ENCODE measurements at places on chromosomes 5 and 9. TPM values are rescaled to one million over a fixed set of nuclear protein-coding genes. Genes with fewer than 3 reads are reported as not detected.

Gene C9orf153
- 1.3 TPM for total RNA-seq

Gene FOXI1
- not detected for total RNA-seq

Gene ARID3C
- total RNA-seq, result not detected

Gene SPINK13
- 5.7 TPM for total RNA-seq

Gene LCN9
- total RNA-seq, result not detected

Gene ENG
- 20.2 TPM for total RNA-seq

Gene DRD1
- not detected for total RNA-seq

Gene FAM169A
- 2.0 TPM for total RNA-seq

Gene RMI1
- total RNA-seq, result 3.9 TPM

Gene OR1J2
- total RNA-seq, result not detected

Gene ZDHHC21
- total RNA-seq, result 67.6 TPM

Gene F2RL2
- total RNA-seq, result not detected

Gene OR1L4
- not detected for total RNA-seq

Gene SLC12A7
- 35.5 TPM for total RNA-seq

Gene IL5
- total RNA-seq, result not detected

Gene UNC13B
- total RNA-seq, result 20.2 TPM

Gene RGS7BP
- total RNA-seq, result under 0.01 TPM

Gene BHMT2
- total RNA-seq, result 1.6 TPM

Gene SLC36A2
- not detected for total RNA-seq

Gene PALM2AKAP2
- 2.1 TPM for total RNA-seq

Gene GDF9
- 0.33 TPM for total RNA-seq

Gene SYNPO
- 18.4 TPM for total RNA-seq

Gene ZFP2
- total RNA-seq, result 1.8 TPM

Gene FYB1
- total RNA-seq, result 3.0 TPM

Gene OTULINL
- 26.2 TPM for total RNA-seq

Gene PPP1R26
- total RNA-seq, result 17.8 TPM

Gene CLTB
- 39.6 TPM for total RNA-seq

Gene ANKRD55
- total RNA-seq, result not detected

Gene PCSK5
- total RNA-seq, result 11.2 TPM

Gene ENC1
- 34.0 TPM for total RNA-seq

Gene NDUFAF2
- 19.4 TPM for total RNA-seq

Gene VCAN
- 19.4 TPM for total RNA-seq

Gene PRDM9
- total RNA-seq, result not detected

Gene ADAMTS19
- 0.26 TPM for total RNA-seq

Gene TMEM171
- total RNA-seq, result 1.8 TPM

Gene FBLL1
- total RNA-seq, result 2.3 TPM

Gene PRR16
- total RNA-seq, result 0.99 TPM

Gene IER5L
- 3.0 TPM for total RNA-seq

Gene ZBTB43
- 7.6 TPM for total RNA-seq

Gene SWI5
- total RNA-seq, result 14.5 TPM

Gene C5orf52
- not detected for total RNA-seq

Gene C9orf50
- not detected for total RNA-seq

Gene SPATA31E1
- not detected for total RNA-seq

Gene SV2C
- not detected for total RNA-seq

Gene TLN1
- total RNA-seq, result 130 TPM

Gene SLC34A3
- 0.33 TPM for total RNA-seq

Gene PCDHB2
- 2.0 TPM for total RNA-seq

Gene MEF2C
- 23.7 TPM for total RNA-seq

Gene CAMK4
- not detected for total RNA-seq

Gene URM1
- 15.6 TPM for total RNA-seq

Gene ZDHHC11
- total RNA-seq, result 4.7 TPM

Gene C9orf85
- total RNA-seq, result 6.6 TPM

Gene EGFLAM
- 0.26 TPM for total RNA-seq

Gene MCCC2
- total RNA-seq, result 31.0 TPM

Gene CAVIN4
- not detected for total RNA-seq

Gene HEMGN
- total RNA-seq, result not detected

Gene PDCD1LG2
- 0.99 TPM for total RNA-seq

Gene GPSM1
- total RNA-seq, result 23.1 TPM
